Smooth muscle cell of the coronary artery (primary cell): ENCODE measurements at places on chromosomes 7 and 10. TPM values are rescaled to one million over a fixed set of nuclear protein-coding genes. Genes with fewer than 3 reads are reported as not detected.

MNX1 gene
- total RNA-seq = not detected in 2 replicates

BLNK gene
- total RNA-seq = not detected in 2 replicates

JAZF1 gene
- 3.0 and 5.6 TPM in 2 replicates for total RNA-seq

TNRC18 gene
- 17.0 and 23.5 TPM in 2 replicates for total RNA-seq

CCDC3 gene
- 0.15 and 0.47 TPM in 2 replicates for total RNA-seq

MYH16 gene
- total RNA-seq = 0.08 TPM in 1 of 2 replicates, not detected in the other

ARL4A gene
- 6.3 TPM in 2 replicates for total RNA-seq

EPDR1 gene
- 28.0 and 76.3 TPM in 2 replicates for total RNA-seq

NUTM2E gene
- total RNA-seq = under 0.01 TPM in 1 of 2 replicates, not detected in the other

ZMYND11 gene
- total RNA-seq = 46.4 and 62.7 TPM in 2 replicates

DKK1 gene
- total RNA-seq = 57.4 and 99.2 TPM in 2 replicates

CFAP46 gene
- 0.12 and 0.38 TPM in 2 replicates for total RNA-seq

TRIP6 gene
- 70.6 and 75.7 TPM in 2 replicates for total RNA-seq

CLCN1 gene
- total RNA-seq = not detected in 2 replicates

TUBAL3 gene
- total RNA-seq = not detected in 2 replicates

NT5C3A gene
- total RNA-seq = 10.4 and 16.3 TPM in 2 replicates

CCAR1 gene
- total RNA-seq = 12.5 and 18.2 TPM in 2 replicates

TIAL1 gene
- 14.7 and 16.8 TPM in 2 replicates for total RNA-seq

KCNIP2 gene
- 0.30 and 1.1 TPM in 2 replicates for total RNA-seq

TMEM140 gene
- 3.4 and 11.5 TPM in 2 replicates for total RNA-seq

AOC1 gene
- not detected in 2 replicates for total RNA-seq

AKR1C3 gene
- 132 and 308 TPM in 2 replicates for total RNA-seq

ACHE gene
- 0.38 TPM in 1 of 2 replicates, not detected in the other for total RNA-seq
